HCEC 1CT (cell line): ENCODE measurements at places on chromosomes 12 and 14.

GRCh38 chr12:53623548-53624385 is 2.4 kb downstream of the ATF7 start:
- DNase-seq = peak; percentile 49

DNA sequence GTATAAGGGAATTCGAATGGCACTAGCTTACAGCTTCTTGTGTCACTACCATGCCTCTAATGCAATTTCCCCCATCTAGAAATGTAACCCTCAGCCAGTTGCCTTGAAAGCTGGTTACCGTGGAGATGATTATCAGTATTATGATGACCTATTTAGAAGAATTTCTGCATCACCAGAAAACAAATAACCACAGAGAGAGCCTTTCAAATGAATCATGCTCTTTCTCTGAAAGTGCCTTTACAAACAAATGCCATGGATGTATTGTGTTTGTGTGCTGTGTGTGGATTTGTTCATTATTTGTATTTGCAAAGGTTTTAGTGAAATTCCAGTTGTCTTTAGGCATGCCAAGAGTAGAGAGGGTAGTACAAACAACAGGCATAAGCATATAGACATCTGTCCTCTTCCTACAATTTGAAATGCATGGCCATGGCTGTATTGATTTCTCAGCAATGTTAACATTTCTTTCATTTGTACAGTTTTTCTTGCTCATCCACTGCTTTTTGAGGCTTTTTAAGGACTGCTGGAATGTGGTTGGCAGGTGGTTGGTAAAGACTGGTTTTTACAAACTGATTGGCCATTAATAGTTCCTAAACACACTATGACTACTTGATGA is 266.5 kb downstream of the PAWR start:
- DNase-seq = peak; percentile 94

DNA sequence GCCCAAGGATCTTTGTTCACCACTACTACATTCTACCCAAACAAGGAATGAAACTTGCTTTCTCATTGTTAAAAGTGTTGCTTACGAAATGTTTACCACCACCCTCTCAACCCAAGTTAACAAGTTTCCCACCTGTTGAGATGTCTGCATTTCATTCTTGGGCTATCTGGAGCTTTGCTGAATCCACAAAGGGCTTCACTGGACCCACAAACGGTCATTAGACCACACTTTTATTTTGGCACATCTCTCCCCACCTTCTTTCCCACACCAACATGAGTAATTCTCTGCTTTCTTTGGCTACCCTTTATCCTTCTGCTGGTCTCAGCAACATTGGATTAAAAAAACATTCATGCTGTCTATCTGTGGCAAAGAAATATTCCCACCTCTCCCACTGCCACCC is 78.0 kb downstream of the TMEM260 start:
- DNase-seq = no peak

DNA sequence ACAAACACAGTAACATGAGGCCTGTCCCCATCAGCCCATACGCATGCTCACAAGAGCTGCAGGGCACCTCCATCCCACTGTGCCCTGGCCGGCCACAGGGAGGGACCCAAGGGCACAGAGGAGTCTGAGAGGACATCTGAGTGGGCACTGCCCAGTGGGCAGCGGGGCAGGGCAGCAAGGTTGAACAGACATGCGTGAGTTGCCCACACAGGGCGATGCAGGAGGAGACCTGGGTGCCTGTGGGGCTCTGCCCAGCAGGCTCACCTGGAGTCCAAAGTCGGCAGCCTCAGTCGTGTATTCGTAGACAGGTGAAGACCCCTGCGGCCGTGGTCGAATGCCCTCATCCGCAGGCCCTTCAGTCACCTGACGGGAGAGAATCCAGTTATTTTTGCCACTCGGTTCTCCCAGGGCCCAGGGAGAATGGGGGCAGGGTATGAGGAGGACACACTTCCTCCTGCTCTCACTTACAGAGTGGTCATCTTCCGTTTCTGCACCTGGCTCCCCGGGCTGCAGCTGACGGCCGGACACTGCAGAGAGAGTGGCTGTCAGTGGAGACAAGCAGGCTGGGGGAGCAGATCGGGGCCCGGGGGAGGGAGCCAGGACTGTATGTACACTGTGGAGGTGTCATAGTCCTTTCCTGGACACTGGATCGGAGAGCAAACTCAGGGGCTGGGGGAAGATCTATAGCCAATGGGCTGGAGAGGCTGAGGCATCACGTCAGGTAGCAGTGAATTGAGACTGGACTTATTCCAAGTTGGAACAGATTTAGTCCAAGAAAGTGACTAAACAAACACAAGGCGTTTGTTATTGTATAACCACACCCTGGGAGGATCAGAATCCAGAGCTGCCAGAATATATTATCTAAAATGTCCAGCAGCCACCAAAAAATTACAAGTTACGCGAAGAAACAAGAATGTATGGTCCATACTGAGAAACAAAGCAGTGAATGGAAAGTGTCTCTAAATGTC is 20.7 kb downstream of the AHNAK2 start:
- DNase-seq = no peak

- DNase-seq = no peak
These were observed 203.1 kb downstream of the AEBP2 start for GRCh38 chr12:19642345-19642744.

DNA sequence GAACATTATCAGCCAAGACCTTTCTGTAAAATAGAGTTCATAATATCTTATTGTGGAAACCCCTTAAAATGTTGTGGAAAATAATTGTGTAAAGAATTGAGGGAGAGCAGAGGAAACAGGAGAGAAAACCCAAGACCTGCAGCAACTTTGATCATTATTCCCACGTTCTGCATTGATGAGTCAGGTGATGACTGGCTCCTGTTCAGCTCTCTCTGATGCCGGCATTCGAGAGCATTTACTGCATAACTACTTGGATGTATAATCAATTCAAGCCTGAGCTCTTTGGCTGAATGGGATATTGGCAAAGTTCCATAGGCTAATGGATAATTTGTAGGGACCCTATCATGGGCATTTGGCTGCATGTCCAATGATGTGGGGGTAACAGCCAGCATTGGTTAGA is 176.3 kb upstream of the ARID2 start:
- DNase-seq = no peak

GRCh38 chr14:61542848-61543790 is 152.2 kb upstream of the HIF1A start:
- DNase-seq = no peak

DNA sequence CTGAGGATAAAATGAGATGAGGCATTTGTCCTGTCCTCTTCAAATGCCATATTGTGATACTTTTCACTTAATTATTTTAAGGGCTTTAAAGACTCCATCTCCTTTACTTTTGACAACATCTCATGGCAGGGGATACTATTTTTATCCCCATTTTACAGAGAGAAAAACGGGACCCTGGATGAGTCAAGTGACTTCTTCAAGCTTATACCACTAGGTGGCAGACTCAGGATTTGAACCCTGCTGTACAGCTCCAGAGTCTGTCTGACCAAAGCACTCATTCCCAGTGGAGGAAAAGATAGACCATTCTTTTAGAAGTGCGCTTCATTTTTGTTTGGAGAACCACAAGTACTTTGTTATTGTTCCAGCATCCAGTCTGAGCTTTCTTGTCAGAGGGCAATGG is 1.7 kb upstream of the SMOC1 start:
- DNase-seq = peak; percentile 71
